MCF 10A (cell line): ENCODE measurements at places on chromosomes 1 and 21. TPM values are rescaled to one million over a fixed set of nuclear protein-coding genes. Genes with fewer than 3 reads are reported as not detected.

The RIPPLY3 gene
- total RNA-seq = not detected in 2 replicates

The KIF17 gene
- total RNA-seq = 0.19 and 1.9 TPM in 2 replicates

The SLC25A34 gene
- total RNA-seq = 0.79 and 1.3 TPM in 2 replicates

The LGR6 gene
- 0.32 and 0.56 TPM in 2 replicates for total RNA-seq

DNA sequence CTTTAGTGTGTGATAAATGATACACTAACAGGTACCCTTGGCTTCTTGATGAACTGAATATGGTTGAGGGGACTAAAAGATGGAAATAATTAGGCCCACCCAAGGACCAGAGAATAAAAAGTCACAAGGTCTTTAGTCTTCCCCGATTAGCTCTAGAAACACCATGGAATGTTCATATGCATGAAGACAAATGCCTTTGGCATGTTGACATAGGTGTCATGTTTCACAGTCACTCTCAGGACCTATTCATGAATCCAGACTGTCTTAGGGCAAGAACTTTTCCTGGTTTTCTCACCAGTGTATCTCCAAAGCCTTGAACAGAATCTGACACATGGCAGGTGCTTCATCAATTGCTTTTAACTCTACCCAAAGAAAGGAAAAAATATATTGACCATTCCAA lies 412.8 kb downstream of the AJAP1 start:
- DNase-seq = no peak

DNA sequence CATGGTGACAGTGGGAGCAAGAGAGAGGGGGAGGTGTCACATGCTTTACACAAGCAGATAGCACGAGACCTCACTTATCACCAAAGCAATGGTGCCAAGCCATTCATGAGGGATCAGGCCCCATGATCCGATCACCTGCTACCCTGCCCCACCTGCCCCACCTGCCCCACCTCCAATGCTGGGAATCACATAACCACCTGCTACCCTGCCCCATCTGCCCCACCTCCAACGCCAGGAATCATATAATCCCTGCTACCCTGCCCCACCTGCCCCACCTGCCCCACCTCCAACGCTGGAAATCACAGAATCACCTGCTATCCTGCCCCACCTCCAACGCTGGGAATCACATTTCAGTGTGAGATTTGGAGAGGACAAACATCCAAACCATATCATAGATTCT lies 10.6 kb upstream of the AIRE start:
- DNase-seq = no peak

DNA sequence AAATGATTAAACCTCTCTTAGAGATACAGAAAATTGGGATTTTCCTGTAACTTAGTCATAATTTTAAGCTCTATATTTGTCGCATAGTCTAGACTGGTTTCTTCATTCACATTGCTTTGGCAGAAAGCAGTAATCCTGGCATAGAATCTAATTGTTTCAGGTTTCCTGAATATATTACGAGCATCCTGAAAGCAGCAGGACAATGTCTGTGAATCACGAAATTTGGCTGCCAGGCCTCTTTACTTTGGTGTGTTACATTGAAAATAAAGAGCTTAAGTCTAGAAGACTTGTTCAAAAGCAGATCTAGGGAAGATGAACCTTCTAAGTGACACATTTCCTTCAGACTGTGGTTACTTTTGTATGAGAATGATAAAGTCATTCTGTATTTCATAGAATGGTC lies 72.2 kb downstream of the TDRD5 start:
- no peak for DNase-seq

DNA sequence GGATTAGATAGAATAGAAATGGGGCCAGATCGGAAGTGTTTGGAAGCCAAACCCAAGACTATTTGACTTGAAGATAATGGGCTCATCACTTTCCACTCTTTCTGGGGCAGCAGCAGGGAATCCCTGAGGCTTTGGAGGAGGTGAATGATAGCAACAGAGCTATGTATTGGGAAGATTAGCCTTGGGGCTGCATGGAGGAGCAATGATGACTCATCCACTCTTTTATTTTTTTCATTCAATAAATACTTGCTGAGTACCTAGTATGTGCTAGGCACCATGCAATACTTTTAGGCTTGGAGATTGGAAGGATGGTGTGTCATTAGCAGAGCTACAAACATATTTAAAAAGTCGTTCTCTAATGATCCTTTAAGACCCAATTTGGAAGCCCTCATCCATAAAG lies 166.9 kb upstream of the FOXD3 start:
- DNase-seq = peak; percentile 27
